ENCODE measurements at places on chromosomes 5 and 9.

GRCh38 chr5:148620091-148620490, 34.2 kb downstream of the HTR4 start:
- DNase-seq = no peak

GRCh38 chr5:143576711-143577484, 173.4 kb upstream of the NR3C1 start:
- no peak for DNase-seq

- no peak for DNase-seq
Measured at GRCh38 chr5:89069591-89069990, 186.6 kb upstream of the MEF2C start.

- no peak for DNase-seq
Measured at GRCh38 chr5:68345171-68345570, 129.6 kb downstream of the PIK3R1 start.

- DNase-seq = no peak
Measured at GRCh38 chr9:8653855-8654254, 854.3 kb upstream of the DMAC1 start.

Data from stimulated activated CD4-positive, alpha-beta T cell treated with anti-CD3 and anti-CD28 coated beads, TNF-alpha, amount 100 ng/mL, for 48 hours (primary cell).